ENCODE measurements at places on chromosomes 1 and 21.

DNA sequence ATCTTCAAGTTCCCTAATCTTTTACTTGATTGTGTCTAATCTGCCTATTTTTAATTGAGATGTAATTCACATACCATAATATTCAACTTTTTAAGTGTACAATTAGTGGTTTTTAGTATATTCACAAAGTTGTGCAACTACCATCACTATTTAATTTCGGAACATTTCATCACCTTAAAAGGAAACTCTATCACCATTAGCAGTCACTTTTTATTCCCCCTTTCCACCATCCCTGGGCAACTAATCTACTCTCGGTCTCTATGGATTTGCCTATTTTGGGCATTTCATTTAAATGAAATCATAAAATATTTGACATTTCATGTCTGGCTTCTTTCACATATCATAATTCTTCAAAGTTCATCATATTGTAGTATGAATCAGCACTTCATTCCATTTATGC, 30.6 kb upstream of the HYI start:
- no peak for DNase-seq

GRCh38 chr1:146019231-146020057, 2.1 kb downstream of the HJV start:
- no peak for DNase-seq

GRCh38 chr1:33010932-33011731, 25.6 kb downstream of the AK2 start:
- no peak for DNase-seq

DNA sequence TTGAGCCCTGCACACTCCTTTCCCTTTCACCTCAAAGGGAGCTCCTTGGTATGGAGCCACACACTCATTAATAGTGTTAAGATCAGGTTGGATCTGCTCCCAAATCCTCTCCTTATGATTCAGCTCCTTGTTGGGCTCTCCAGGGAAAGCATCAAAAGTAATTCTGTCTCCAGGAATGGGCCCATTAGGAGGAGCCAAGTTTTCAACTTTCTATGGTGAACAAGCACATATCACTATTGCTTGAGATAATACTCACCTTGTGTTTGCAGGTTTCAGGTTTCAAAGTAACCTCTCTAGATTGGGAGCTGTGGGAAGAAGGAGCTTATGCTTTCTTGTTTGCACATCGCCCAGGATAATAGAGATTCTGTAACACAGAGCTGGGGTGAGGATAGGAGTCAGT, 164.8 kb downstream of the TNFSF18 start:
- no peak for DNase-seq
